ENCODE measurements at places on chromosomes 16 and 17. TPM values are rescaled to one million over a fixed set of nuclear protein-coding genes. Genes with fewer than 3 reads are reported as not detected.

Gene RHBDL3
- not detected for total RNA-seq

Gene ABCA10
- total RNA-seq = 0.07 TPM

Gene G6PC1
- not detected for total RNA-seq

Gene KRT24
- not detected for total RNA-seq

Gene CACNG1
- not detected for total RNA-seq

Gene CCDC200
- not detected for total RNA-seq

Gene CD300LG
- total RNA-seq = not detected

Gene KRTAP4-6
- not detected for total RNA-seq

GRCh38 chr16:23293016-23293415 lies 9.1 kb upstream of the SCNN1B start:
- H3K27ac ChIP-seq = no peak overlapping the region
- DNase-seq = no peak
- peaks cover 11% of the 10 kb centered on the region for H3K27me3 ChIP-seq

DNA sequence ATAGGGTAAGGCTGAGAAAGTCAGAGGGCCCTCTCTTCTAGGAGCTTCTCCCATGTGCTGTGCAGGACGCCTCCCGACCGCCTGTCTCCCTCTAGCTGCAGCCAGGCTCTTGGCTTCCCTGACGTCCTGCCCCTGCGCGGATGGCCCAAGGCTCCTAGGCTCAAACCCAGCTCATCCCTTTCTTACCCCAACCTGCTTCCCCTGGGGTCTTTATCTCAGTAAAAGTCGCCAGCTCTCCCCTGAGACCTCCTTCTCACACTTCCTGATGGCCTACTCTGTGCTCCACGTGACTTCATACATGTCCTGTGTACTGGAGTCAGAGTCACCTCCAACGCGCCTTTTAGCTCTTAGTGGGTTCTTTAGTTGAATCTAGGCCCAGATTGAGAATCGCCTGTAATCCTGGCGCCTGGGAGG lies 1.1 kb upstream of the ZNF747 start:
- DNase-seq = peak; percentile 85
- no peaks in the 10 kb centered on the region for H3K27me3 ChIP-seq
- peak overlapping the region; percentile 99 for H3K27ac ChIP-seq
- H3K4me1 ChIP-seq = peaks cover 38% of the 10 kb centered on the region
- peaks cover 39% of the 10 kb centered on the region for H3K36me3 ChIP-seq
- H3K4me3 ChIP-seq = peak overlapping the region; percentile 96

GRCh38 chr16:9199751-9200150 lies 108.3 kb downstream of the HAPSTR1 start:
- DNase-seq = no peak
- no peaks in the 10 kb centered on the region for H3K36me3 ChIP-seq
- H3K27ac ChIP-seq = no peak overlapping the region

GRCh38 chr17:82325286-82326180 lies 8.0 kb downstream of the SECTM1 start:
- no peak overlapping the region for H3K4me3 ChIP-seq
- peaks cover 36% of the 10 kb centered on the region for H3K4me1 ChIP-seq
- DNase-seq = no peak

GRCh38 chr16:976389-976931 lies 5.1 kb upstream of the SOX8 start:
- no peaks in the 10 kb centered on the region for H3K27me3 ChIP-seq
- H3K36me3 ChIP-seq = no peaks in the 10 kb centered on the region
- H3K4me1 ChIP-seq = peaks cover 18% of the 10 kb centered on the region
- H3K27ac ChIP-seq = peak overlapping the region; percentile 46

DNA sequence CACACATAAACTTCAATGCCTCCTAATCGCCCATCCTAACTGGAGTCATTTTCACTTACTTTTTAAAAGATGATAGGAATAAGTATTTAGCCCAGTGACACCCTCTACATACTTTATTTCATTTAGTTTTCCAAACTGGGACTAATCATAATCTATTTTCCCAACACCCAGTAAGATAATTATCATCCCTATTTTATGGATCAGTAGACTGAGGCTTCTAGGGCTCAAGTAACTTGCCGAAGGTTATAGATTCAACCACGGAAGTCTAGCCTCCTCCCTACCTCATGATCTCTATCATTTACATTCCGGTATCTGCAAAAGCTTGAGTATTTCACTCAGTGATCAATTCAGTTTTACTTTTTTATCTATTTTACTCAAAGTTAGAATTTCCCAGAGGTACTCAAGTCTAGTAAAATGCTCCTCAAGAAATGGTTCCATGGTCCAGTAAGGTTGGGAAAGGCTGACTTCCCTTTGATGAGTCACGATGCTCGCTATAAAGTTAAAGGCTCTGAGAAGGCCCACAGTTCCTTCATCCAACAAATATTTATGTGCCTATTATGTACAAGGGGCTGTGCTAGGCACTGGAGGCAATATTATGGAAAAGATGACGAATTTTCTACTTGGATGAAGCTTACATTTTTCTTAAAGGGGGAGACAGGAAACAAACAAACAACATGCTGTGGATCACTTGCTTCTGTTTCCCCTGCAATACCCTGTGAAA lies 75.1 kb downstream of the TOX3 start:
- H3K27me3 ChIP-seq = no peaks in the 10 kb centered on the region
- no peak for DNase-seq
- no peaks in the 10 kb centered on the region for H3K4me1 ChIP-seq
- no peak overlapping the region for H3K4me3 ChIP-seq
- no peaks in the 10 kb centered on the region for H3K36me3 ChIP-seq

- peaks cover 11% of the 10 kb centered on the region for H3K36me3 ChIP-seq
- peak overlapping the region; percentile 81 for H3K27ac ChIP-seq
- no peaks in the 10 kb centered on the region for H3K27me3 ChIP-seq
- H3K4me1 ChIP-seq = peaks cover 44% of the 10 kb centered on the region
- DNase-seq = peak; percentile 61
Measured at GRCh38 chr17:80819422-80820164, 172.0 kb upstream of the CHMP6 start.

GRCh38 chr16:83952587-83952939 lies 477 bp upstream of the OSGIN1 start:
- no peak overlapping the region for H3K27ac ChIP-seq
- no peak for DNase-seq
- peaks cover 28% of the 10 kb centered on the region for H3K27me3 ChIP-seq

DNA sequence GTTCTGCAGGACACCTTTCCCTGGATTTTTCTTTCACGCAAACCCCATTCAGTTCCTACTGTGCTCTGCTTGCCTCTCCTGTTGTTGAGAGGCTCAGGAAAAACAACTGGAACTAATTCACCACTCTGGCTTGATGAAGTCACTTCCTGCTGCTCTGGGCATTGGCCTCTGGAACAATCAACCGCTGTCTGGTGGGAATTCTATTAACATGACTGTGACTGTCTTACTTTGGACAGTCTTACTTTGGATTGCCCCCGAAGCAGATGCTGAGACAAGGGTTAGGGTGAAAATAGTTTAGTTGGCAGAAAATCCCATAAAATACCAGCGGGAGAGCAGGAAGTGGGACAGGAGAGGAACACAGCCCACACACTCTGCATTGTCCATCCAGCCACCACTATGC lies 90.0 kb upstream of the HSBP1 start:
- no peak overlapping the region for H3K27ac ChIP-seq
- H3K27me3 ChIP-seq = peaks cover 1% of the 10 kb centered on the region
- no peak for DNase-seq
- no peaks in the 10 kb centered on the region for H3K36me3 ChIP-seq
- no peaks in the 10 kb centered on the region for H3K4me1 ChIP-seq
- no peak overlapping the region for H3K4me3 ChIP-seq

DNA sequence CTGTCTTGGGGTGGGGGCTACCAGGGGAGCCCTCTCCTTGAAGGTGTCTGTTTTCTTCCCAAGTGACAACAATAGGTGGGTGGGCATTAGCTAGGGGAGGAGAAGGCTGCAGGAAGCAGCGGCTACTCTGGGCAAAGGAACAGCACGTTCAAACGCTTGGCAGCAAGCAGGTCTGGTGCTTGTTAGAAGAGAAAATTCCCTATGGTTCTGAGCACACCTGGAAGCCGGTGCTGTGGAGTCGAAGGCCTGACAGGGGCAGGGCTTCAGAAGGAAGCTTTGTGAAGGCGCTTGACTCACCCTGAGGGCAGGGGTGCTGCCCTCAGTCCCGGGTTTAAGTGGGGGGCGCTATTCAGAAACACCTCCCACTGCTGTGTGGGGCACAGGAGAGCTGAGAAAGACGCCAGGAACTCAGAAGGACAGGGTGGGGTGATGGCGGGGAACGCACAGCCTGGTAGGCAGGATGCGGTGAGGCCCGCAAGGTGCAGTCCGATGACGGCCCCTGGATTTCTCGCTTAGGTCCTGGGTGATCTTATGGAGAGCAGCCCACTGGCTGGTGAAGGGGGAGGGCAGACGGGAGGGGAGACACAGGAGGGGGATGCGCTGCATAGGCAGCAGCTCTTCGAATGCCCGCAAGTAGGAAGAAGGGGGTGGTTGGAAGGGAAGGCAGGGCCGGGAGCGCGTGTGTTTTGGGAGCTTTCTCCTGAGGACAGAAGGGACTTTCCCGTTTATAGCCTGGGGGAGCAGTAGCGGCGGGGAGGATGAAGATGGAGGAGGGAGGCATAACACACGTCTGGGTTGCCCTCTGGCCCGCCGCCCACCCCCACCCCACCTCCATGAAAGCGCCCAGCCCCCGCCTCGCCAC lies 3.2 kb downstream of the GJD3 start:
- DNase-seq = no peak
- no peak overlapping the region for H3K27ac ChIP-seq
- H3K27me3 ChIP-seq = peaks cover 12% of the 10 kb centered on the region
- peaks cover 12% of the 10 kb centered on the region for H3K4me1 ChIP-seq
- H3K36me3 ChIP-seq = no peaks in the 10 kb centered on the region

GRCh38 chr17:65856865-65857264 lies 295.4 kb upstream of the AXIN2 start:
- no peak overlapping the region for H3K27ac ChIP-seq
- H3K4me1 ChIP-seq = no peaks in the 10 kb centered on the region
- no peaks in the 10 kb centered on the region for H3K36me3 ChIP-seq
- DNase-seq = no peak

GRCh38 chr16:23508589-23509440 lies 1.5 kb downstream of the GGA2 start:
- H3K4me3 ChIP-seq = peak overlapping the region; percentile 78
- H3K4me1 ChIP-seq = peaks cover 52% of the 10 kb centered on the region
- H3K36me3 ChIP-seq = peaks cover 15% of the 10 kb centered on the region
- peak overlapping the region; percentile 42 for H3K27ac ChIP-seq
- no peaks in the 10 kb centered on the region for H3K27me3 ChIP-seq

- no peaks in the 10 kb centered on the region for H3K27me3 ChIP-seq
- no peak overlapping the region for H3K4me3 ChIP-seq
- no peaks in the 10 kb centered on the region for H3K4me1 ChIP-seq
- no peak overlapping the region for H3K27ac ChIP-seq
- H3K36me3 ChIP-seq = peaks cover 1% of the 10 kb centered on the region
Measured at GRCh38 chr17:60993497-60993896, 315.8 kb downstream of the BCAS3 start.

- DNase-seq = peak; percentile 34
- no peaks in the 10 kb centered on the region for H3K27me3 ChIP-seq
- peak overlapping the region; percentile 83 for H3K27ac ChIP-seq
- H3K4me1 ChIP-seq = peaks cover 68% of the 10 kb centered on the region
Measured at GRCh38 chr16:23863511-23864422, 28.0 kb downstream of the PRKCB start.

GRCh38 chr16:29644338-29644857 lies 18.6 kb upstream of the SPN start:
- peaks cover 30% of the 10 kb centered on the region for H3K4me1 ChIP-seq
- H3K4me3 ChIP-seq = no peak overlapping the region
- no peak for DNase-seq
- no peaks in the 10 kb centered on the region for H3K27me3 ChIP-seq

GRCh38 chr17:40121181-40122135 lies at the start of gene MSL1:
TSS of gene MSL1 (plus strand) at chr17:40121971. CDS start at chr17:40122613, 642 bp downstream.
- DNase-seq = peak; percentile 86
- peaks cover 13% of the 10 kb centered on the region for H3K36me3 ChIP-seq
- H3K4me1 ChIP-seq = peaks cover 25% of the 10 kb centered on the region
- no peaks in the 10 kb centered on the region for H3K27me3 ChIP-seq
- H3K4me3 ChIP-seq = peak within 1 kb of the TSS; percentile 92

DNA sequence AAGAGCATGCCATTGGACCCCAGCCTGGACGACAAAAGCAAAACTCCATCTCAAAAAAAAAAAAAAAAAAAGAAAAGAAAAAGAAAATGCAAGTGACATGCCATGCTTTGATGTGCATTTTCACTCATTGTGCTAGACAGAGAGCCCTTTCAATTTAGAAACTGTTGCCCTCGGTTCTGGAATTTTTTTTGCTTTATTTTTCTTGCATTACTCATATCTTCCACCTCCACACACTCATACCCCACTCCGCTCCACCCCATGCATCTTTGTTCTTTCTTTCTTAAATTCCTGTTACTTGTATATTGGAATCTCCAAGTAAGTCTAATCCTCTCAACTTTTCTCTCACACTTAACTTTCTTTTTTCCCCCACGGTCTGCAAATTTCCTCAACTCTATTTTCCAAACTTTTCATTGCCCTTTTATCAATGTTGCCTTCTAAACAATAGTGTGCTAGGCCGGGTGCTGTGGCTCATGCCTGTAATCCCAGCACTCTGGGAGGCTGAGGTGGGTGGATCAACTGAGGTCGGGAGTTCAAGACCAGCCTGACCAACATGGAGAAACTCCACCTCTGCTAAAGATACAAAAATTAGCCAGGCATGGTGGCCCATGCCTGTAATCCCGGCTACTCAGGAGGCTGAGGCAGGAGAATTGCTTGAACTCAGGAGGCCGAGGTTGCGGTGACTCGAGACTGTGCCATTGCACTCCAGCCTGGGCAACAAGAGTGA lies 16.8 kb upstream of the SUZ12 start:
- no peaks in the 10 kb centered on the region for H3K36me3 ChIP-seq
- peaks cover 35% of the 10 kb centered on the region for H3K4me1 ChIP-seq
- peaks cover 18% of the 10 kb centered on the region for H3K27me3 ChIP-seq
- DNase-seq = peak; percentile 61
- H3K4me3 ChIP-seq = peak overlapping the region; percentile 19
- H3K27ac ChIP-seq = peak overlapping the region; percentile 73

DNA sequence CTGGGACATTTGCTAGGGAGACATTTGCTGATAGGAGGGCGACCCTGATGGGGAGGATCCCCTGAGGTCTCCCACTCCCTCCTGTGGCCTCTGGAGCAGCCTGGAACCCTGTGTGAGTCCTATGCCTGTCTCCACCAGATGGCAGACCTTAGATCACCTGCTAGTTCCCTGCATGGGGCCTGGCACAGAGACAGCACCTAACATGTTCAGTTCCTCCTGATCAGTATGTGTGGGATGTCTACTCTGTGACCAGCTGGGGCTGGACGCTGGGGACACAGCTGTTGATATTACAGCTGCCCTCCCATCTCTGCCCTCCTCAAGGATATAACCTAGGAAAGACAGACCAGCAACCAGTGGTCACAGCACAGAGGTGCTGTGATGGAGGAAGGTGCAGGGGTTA lies 1.1 kb upstream of the ADCY7 start:
- DNase-seq = peak; percentile 73
- H3K36me3 ChIP-seq = peaks cover 5% of the 10 kb centered on the region
- peak overlapping the region; percentile 20 for H3K4me3 ChIP-seq
- peaks cover 48% of the 10 kb centered on the region for H3K4me1 ChIP-seq
- peaks cover 3% of the 10 kb centered on the region for H3K27me3 ChIP-seq

DNA sequence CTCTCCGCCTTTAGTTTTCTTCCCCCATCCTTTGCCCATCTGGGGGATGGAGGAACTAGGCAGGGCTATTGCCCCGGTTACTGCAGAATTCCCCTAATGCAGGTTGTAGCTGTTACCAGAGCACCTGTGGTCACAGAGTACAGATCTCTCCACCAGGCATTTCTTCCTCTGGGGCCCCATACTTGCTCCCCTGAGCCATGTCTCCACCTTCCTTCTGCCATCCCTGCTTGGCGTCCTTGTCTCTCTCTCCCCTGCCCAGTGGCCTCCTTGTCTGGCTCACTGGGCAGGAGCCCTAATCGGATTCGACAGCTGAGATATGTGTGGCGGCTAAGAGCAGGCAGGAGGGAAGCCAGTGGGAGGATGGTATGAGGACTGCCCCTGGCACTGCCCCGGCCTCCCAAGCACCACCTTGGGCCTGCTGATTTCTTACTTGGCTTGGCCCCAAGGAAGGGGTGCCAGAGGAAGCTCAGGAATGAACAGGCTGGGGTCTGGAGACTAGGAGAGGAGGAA lies 2.0 kb downstream of the RARA start:
- no peak for DNase-seq
- no peaks in the 10 kb centered on the region for H3K27me3 ChIP-seq
- peaks cover 31% of the 10 kb centered on the region for H3K4me1 ChIP-seq
- no peaks in the 10 kb centered on the region for H3K36me3 ChIP-seq
